Ecto neural progenitor cell (in vitro differentiated cells): ENCODE measurements at places on chromosomes 6 and 20.

- no peak for DNase-seq
These were observed 1.2 kb downstream of the AAR2 start for GRCh38 chr20:36237477-36237876.

DNA sequence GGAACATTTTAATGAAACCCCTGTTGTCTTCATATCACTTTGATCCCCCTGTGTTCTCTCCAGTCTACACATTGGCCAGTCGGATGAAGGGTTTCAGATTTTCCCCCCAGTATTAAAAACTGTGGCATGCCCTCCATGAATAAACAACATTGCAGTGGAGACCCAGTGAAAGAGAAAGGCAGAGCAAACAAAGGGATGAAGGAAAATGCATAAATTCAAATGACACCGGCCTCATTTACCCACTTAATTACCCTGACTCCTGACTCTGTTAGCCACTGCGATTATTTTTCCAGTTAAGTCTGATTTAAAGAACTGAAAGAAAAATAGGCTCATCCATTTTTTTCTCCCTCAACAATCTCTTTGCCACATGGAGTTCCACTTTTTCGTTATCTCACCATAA lies 569.2 kb downstream of the TFAP2B start:
- DNase-seq: no peak

DNA sequence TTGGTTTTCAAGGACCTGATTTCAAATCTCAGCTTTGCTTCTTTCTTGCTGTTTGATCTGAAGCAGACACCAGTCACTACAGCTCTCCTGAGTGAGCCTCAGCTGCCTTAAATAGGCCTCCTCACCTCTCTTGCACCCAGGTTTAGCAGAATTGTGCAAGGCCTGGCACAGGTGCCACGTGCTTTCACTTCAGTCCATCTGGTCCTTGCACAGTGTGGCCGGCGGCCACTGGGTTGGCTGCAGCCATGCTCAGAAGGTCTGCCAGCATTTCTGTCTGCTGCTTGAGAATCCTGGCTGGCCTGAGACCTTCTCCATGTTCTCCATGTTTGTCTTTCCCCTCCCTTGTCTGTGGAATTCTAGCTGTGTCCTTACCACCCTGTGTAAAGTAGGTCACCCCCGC lies 14.5 kb upstream of the DAAM2 start:
- no peak for DNase-seq

GRCh38 chr6:13355043-13355945 lies 27.0 kb upstream of the TBC1D7 start:
- no peak for DNase-seq

DNA sequence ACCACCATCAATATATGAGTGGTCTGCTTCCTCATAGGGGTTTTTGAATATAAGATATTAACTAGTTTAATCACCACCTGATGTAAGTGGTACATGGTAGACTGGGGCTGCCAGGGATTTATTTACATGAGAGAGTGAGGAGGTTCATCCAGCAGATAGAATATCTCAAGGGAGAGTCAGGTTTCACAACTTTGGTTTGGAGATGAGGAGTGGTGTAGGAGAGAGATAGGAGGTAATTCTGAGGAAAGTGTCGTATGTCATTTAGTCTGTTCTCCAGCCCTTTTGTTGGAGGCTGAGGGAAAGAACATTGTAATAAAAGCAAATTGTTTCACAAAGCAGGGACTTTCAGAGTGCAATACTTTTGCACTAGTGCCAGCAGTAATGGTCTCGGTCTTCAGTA lies 16.8 kb downstream of the L3MBTL3 start:
- DNase-seq: no peak

DNA sequence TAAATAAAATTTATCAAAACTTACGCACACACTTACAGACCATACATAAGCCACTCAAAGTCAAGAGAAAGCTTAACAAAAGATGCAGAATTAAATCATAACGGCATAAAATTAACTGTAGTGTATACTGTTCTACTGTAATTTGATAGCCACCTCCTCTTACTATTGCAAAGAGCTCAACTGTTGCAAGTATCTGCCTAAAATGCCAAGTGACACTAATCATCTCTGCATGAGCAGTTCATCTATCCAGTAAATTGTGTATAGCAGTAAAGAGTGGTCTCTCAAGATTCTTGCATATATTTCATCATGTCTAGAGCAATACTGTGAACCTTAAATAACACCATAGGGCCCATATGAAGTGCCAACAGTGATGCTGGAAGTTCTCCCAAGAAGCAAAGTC lies 12.3 kb downstream of the OR2H2 start:
- no peak for DNase-seq

GRCh38 chr20:59835448-59836395 lies 97.7 kb downstream of the SYCP2 start:
- peak; percentile 80 for DNase-seq

GRCh38 chr6:28693751-28694443 lies 168.2 kb downstream of the GPX5 start:
- peak; percentile 58 for DNase-seq

DNA sequence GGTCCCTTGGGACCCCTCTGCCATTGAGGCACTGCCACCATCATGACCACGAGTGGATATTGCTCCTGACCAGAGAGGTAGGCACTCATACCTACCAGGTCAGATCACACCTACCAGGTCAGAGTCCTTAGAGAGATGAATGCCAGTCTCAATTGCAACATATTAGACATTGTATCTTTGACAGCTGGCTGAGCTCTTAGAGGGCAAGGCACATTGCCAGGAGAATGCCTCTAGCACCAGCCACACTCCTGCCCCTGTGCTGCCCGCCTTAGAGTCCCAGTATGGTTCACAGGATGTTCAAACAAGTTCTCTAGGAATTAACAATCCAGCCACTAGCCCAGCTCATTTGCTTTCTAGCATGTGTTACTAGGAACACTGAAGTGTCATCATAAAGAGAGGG lies 65.9 kb downstream of the TMEM244 start:
- no peak for DNase-seq

GRCh38 chr20:32664678-32665159 lies 9.0 kb downstream of the C20orf203 start:
- no peak for DNase-seq

GRCh38 chr20:19971116-19971515 lies 46.0 kb upstream of the NAA20 start:
- DNase-seq: no peak
